Sigmoid colon (tissue), 7 donors: ENCODE measurements at places on chromosomes 6 and 20. TPM values are rescaled to one million over a fixed set of nuclear protein-coding genes. Genes with fewer than 3 reads are reported as not detected.

The FOXF2 gene
- total RNA-seq, result 18.2 TPM

The HCRTR2 gene
- total RNA-seq, result not detected

The TRIM31 gene
- total RNA-seq, result not detected

The DEF6 gene
- 3.5 TPM for total RNA-seq

The EPPIN gene
- total RNA-seq, result not detected

The THBS2 gene
- total RNA-seq, result 59.0 TPM

The NINL gene
- 19.9 TPM for total RNA-seq

The PSORS1C1 gene
- 0.49 TPM for total RNA-seq

The OXT gene
- not detected for total RNA-seq

The CCN2 gene
- 75.5 TPM for total RNA-seq

The HRH3 gene
- total RNA-seq, result not detected

The SIRPA gene
- total RNA-seq, result 21.2 TPM

The CALHM5 gene
- total RNA-seq, result 2.5 TPM

The ANKRD6 gene
- total RNA-seq, result 21.6 TPM

The RNF182 gene
- 0.71 TPM for total RNA-seq

The CEP85L gene
- 12.8 TPM for total RNA-seq

The GPX5 gene
- total RNA-seq, result not detected

The TRDN gene
- total RNA-seq, result under 0.01 TPM

The DDRGK1 gene
- total RNA-seq, result 70.6 TPM

The XKR7 gene
- total RNA-seq, result under 0.01 TPM

The APCDD1L gene
- 1.8 TPM for total RNA-seq

The FERMT1 gene
- total RNA-seq, result 0.28 TPM

The HLA-DRB1 gene
- total RNA-seq, result 23.5 TPM

The KIAA0408 gene
- total RNA-seq, result 27.3 TPM

The ARG1 gene
- total RNA-seq, result not detected

The GPSM3 gene
- total RNA-seq, result 13.3 TPM

The POU5F1 gene
- total RNA-seq, result not detected

The ADAT2 gene
- total RNA-seq, result 8.7 TPM

The CCND3 gene
- 75.1 TPM for total RNA-seq

The SRMS gene
- not detected for total RNA-seq

The GJA1 gene
- 16.9 TPM for total RNA-seq

The SOD2 gene
- 171 TPM for total RNA-seq

The LIN28B gene
- not detected for total RNA-seq

The FAXC gene
- 33.2 TPM for total RNA-seq
